ENCODE measurements at places on chromosomes 2 and 18.

GRCh38 chr2:182664212-182664611 is 51.8 kb upstream of the DNAJC10 start:
- no peak for DNase-seq

DNA sequence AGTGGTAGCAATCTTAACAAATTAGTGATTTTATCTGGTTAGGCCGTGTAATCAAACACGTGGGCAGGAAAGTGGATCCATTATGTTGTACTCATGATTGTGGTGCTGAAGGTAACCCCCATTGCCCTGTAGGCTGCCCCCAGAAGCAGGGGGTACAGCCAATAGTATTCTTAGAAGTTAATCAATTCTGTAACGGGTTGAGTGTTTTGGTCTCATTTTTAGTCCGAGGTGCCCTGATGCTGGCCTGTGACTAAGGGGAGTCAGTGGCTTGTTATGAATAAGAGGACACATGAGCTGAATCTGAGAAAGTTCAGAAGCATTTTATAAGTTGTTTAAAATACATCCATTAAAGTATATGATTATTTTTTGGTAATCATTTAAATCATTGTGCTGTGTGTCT is 8.6 kb downstream of the EPAS1 start:
- DNase-seq = no peak

GRCh38 chr2:239168575-239168974 is 232.2 kb downstream of the HDAC4 start:
- no peak for DNase-seq

DNA sequence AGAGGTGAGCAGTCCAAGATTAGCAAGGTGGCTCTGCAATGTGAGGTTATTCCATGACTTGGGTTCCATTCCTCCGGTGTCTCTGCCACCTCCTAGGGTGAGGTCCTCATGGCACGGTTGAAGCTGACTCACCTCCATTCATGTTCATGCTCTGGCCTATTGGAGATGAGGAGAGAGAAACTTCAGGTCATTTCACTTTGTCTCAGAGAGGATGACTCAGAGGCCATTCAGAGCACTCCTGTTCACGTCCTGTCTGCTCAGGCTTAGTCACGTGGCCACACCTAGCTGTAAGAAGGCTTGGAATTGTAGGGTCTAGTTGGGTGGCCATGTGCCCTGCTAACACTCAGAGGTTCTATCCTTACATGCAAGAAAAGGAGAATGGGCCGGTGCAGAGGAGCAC is 67.5 kb upstream of the MBOAT2 start:
- no peak for DNase-seq

DNA sequence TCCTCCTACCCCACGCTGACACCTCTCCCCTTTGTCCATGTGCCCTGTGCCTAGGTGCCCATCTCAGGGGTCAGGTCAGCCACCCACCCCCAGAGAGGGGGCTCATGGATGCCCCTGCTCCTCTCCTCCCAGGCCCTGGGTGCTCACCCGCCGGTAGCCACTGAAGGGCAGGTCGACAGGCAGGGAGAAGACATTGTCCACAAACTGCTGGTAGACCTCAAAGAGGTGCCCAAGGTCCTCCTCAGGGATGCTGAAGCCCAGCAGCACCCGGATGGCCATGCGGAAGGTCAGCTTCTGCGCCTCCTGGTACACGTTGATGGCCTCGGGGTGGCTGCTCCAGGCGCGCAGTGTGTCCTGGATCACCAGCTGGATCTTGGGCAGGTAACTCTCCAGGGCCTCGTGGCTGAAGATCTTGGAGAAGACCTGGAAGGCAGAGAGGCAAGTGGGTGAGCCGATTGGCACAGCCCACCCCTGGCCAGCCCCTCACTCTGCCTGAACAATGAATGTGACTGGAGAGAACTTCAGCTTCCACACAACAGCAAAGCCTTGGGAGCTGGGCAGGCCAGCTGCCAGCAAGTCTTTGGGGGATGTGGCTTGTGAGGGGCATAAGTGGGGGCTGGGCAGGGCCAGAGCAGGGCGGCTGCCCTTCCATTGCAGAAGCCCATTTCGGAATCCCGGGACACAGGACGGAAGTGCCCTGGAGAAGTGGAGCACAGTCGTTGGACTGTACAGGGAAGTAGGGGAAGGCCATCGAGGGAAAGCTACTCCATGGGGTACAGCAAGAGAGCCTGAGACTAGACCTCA is 12.5 kb downstream of the CYP26B1 start:
- no peak for DNase-seq

- no peak for DNase-seq
Measured at GRCh38 chr2:118102433-118103082, 14.3 kb downstream of the INSIG2 start.

- no peak for DNase-seq
Measured at GRCh38 chr18:44853430-44853829, 172.7 kb downstream of the SETBP1 start.

- DNase-seq = no peak
Measured at GRCh38 chr2:104874230-104874629, 20.3 kb downstream of the POU3F3 start.

- no peak for DNase-seq
Measured at GRCh38 chr2:73033766-73034381, 37.6 kb downstream of the SFXN5 start.

DNA sequence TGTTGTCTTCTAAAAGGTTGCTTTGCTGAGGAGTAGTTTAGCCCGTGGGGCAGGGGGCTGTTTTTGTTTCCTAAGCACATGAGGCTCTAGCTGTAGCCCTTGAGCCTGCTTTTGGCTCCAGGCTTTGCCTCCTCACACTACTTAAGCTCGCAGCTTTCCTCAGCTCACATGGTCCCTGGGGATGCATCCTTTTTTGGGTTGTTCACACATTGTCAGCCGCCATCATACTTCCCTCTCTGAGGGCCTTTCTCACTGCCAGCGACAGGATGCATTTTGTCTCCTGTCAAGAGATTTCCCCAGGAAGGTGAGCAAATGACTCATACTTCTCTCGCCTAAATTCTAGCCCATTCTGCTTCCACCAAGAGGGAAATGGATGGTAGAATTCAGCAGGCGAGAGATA is 279.5 kb upstream of the PKDCC start:
- DNase-seq = no peak

DNA sequence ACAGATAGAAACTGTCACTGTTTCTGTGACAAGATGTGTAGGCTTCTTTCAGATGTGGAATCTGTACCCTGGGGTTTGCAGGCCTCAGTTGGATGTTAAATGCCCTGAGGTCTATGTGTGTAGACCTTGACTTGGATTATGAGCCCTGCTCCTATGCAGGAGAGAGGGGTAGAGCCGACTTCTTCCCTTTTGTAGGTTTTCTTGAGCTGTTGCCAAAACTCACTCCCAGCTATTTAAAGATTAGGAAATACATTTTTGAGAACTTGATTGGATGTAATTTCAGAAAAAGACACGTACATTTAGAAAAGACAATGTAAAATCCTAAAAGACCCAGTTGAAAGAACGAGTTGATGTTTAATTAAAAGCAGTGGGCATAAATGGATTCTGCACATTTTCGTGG is 374.8 kb downstream of the SLC4A3 start:
- no peak for DNase-seq

DNA sequence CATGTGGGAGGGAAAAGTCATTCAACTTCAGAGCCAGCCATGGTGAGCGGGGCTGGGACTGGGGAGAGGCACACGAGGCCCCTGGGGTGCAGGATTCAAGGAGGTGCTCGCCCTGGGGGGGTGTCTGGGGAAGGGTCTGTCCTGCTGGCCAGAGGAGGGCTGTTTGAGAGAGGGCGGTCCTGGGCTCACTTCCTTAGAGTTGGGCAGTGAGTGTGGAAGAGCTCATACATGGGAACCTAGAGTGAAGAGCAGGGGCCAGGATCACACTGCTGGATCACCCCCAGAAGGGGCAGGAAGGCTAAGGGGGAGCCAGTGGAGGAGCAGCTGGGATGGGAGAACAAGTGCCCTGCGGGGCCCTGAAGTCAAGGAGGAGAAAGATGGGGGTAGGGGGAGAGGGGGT is 6.5 kb downstream of the SH3BP4 start:
- DNase-seq = no peak

- DNase-seq = no peak
Measured at GRCh38 chr2:149068225-149068995, 29.9 kb downstream of the LYPD6B start.

DNA sequence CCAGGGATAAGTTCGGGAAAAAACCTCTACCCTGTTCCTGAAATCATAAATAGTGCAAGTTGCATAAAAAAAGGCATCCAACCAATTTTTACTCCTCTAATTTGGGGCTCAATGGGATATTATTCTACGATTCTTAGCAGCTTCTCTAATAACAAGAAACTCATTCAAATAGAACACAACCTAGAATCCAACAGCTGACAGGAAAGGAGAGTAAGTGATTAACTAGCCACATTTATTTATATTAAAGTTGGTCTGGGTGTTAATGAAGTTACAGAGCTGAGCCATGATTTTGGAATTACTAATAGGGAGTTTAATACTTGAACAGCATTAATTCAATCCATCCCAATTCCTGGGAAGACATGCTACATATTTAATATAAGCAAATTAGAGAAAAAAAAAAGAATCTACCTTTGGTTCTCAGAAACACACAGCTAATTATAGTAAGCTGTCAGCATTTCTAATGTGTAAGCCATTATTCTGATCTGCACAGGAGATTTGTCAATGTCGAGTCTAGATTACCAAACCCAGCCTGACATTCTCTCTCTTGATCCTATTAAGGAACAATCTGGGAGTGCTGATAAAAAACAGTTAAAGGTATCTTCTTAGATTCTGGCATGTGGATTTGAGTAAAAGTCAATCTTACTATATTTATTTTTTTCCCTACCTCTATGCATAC is 267.7 kb downstream of the NBAS start:
- no peak for DNase-seq

DNA sequence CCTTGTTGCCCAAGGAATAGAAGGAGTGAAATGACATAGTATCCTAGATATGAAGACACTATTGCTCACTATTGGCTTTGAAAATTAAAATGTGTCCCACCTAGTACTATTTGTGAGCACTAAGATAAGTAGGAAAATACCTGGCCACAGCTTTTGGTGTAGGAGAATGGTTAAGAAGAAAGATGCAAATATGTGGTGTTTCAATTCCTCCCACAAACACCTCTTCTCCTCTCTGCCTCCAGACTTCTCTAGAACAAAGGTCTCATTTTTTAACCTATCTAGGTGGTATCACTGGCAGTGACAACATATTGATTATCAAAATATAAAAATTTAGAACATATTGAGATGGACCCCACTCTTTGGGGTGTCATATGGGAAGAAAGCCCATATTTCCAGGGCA is 929.9 kb upstream of the FANCL start:
- DNase-seq = no peak

DNA sequence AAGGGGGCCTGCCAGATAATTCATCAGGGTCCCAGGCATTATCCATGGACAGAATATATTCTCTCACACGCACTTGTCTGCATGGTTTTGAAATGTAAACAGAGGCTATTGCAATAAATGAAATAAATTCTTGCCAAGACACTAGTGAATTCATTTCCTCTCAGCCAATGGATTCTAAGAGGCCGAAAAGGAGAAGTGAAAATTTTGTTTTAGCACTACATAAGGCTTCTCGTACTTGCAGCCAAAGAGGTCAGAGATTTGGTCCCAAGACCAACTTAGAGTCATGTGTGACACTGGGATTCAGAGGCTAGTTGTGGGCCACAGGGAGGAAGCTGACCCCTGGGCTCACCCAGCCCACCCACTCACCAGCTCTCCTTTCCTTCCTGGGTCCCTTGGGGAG is 184.1 kb upstream of the GLI2 start:
- no peak for DNase-seq

GRCh38 chr2:73013936-73014335 is 57.6 kb downstream of the SFXN5 start:
- DNase-seq = no peak

- DNase-seq = no peak
Measured at GRCh38 chr2:186503827-186504606, 18.0 kb downstream of the ZC3H15 start.

- DNase-seq = no peak
Measured at GRCh38 chr18:58928386-58928785, 63.7 kb downstream of the ZNF532 start.

GRCh38 chr2:239711911-239712570 is 311.2 kb upstream of the HDAC4 start:
- no peak for DNase-seq

DNA sequence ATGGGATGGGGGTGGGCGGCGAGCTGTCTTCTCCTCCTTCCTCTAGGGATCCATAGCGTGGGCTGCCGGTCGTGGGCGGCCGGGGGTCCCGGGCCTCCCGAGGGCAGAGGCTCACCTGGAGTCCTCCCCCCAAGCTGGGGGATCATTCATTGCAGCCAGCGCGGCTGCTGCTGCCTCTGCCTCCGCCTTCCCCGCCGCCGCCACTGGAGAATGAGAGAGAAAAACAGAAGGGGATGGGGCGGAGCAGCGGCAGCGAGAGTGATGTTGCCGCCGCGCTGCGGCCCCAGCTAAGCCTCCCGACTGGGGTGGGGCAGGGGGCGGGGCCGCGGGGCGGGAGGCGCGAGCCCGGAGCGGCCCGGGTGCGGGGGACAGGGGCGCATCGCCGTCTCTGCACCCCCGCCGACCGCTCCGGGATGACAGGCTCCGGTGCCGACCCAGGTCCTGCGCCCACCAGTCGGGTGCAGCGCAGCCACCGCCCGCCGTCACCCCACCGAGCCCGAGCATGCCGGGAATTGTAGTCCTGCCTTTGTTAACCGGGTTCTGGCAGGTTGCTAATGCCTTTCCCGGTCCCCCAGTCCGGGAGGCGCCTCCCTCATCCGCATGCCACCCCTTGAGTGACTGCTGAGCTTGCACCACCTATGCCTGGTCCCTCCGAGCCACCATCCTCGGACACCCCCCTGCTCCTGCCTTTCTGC is at the start of gene KIF3C:
KIF3C (minus strand) TSS at position 225 of the 695 bp plus-strand sequence. CDS start 580 bp downstream, outside the sequence.
- DNase-seq = peak; percentile 44

DNA sequence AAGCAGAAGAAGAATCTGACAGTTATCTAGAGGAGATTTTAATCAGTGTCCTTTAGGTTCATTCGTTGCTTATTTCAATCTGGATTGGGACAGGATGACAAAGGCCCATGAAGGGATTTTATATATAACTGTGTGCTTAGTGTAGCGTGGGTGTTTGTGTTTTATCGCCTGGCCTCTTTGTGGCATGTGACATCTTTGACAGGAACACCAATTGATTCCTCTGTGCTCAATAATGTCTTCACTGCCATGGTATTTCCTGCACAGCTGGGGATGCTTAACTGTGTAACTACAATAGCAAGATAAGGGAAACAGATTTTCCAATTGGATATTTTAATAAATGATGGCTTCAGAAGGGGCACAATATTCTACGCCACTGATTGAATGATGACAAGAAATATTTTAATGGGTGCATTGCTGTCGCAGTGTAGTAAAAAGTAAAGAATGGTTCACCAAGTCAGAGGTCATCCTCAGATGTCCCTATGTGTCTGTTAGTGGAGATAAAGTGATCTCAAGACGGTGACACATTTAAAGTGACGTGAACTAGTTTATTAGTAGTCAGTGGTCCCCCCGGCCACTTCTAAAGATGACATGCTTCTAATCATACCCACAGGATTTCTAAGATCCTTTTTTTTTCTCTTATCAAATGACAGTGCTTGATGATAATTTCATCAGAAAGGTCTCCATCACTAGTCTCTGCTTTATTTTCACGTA is 160.4 kb downstream of the AGAP1 start:
- DNase-seq = no peak

DNA sequence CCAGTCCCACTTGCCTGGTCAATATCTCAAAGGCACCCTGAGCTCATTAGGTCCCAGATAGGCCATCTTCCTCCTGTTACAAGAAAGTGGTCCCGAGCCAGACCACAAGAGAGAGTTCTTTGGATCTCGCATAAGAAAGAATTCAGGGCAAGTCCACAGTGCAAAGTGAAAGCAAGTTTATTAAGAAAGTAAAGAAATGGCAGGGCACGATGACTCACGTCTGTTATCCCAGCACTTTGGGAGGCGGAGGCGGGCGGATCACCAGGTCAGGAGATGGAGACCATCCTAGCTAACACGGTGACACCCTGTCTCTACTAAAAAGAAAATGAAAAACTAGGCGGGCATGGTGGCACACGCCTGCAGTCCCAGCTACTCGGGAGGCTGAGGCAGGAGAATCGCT is 10.8 kb upstream of the SMAD7 start:
- DNase-seq = no peak

All from stimulated activated CD8-positive, alpha-beta memory T cell treated with anti-CD3 and anti-CD28 coated beads, Interleukin-7, amount 100 ng/mL, for 1 hour (primary cell).